A549 treated with Hydrocortisone at 1 μM for 4 hours (cell line): ENCODE measurements at places on chromosomes 1 and 21. TPM values are rescaled to one million over a fixed set of nuclear protein-coding genes. Genes with fewer than 3 reads are reported as not detected.

The PTPN22 gene
- not detected in 5 replicates for total RNA-seq

The ADAMTS4 gene
- total RNA-seq: 0.02 to 0.18 TPM in 2 of 5 replicates, not detected in the others

The ZNF697 gene
- 1.5 to 1.6 TPM (median 1.5 TPM) in 5 replicates for total RNA-seq

The NR1I3 gene
- total RNA-seq: not detected in 5 replicates

The RAB42 gene
- total RNA-seq: 3.0 to 3.9 TPM (median 3.4 TPM) in 5 replicates

The FCRL1 gene
- not detected in 5 replicates for total RNA-seq

The DYNLT4 gene
- 0.32 to 1.0 TPM (median 0.67 TPM) in 5 replicates for total RNA-seq

The RGS1 gene
- not detected in 5 replicates for total RNA-seq

The RGS13 gene
- not detected in 5 replicates for total RNA-seq

The LAD1 gene
- 0.47 to 1.4 TPM (median 0.62 TPM) in 5 replicates for total RNA-seq

The GREM2 gene
- total RNA-seq: 0.07 to 0.16 TPM (median 0.10 TPM) in 5 replicates

The APCS gene
- total RNA-seq: not detected in 5 replicates

The CACHD1 gene
- 1.3 to 1.8 TPM (median 1.5 TPM) in 5 replicates for total RNA-seq
